B cell (primary cell): ENCODE measurements at places on chromosomes 6 and 20. TPM values are rescaled to one million over a fixed set of nuclear protein-coding genes. Genes with fewer than 3 reads are reported as not detected.

HFE gene
- total RNA-seq: 6.3 and 6.5 TPM in 2 replicates

CCN6 gene
- total RNA-seq: not detected in 2 replicates

RAD21L1 gene
- total RNA-seq: not detected in 2 replicates

HLA-G gene
- total RNA-seq: 6.4 and 8.8 TPM in 2 replicates

SH3BGRL2 gene
- not detected in 2 replicates for total RNA-seq

EYS gene
- total RNA-seq: not detected in 2 replicates

IPCEF1 gene
- total RNA-seq: 0.70 and 0.94 TPM in 2 replicates

DNA sequence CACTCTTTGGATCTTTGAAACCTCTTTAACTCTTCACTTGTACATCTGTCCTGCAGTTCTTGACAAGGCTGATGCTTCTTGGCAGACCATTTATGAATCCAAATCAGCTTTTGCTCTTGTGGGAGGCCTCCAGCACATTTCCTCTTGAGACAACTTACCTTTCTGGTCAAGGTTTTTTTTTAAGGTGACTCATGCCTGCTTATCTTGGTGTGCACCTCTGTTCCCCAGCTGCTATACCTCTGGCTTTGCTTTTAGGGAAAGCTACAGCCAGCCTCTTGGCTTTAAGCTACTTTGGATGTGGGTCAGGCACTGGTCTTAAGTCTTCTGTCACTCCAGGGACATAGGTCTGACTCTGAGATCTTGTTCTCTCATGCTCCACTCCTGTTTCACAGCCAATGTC, 106.5 kb downstream of the PHF3 start:
- H3K27ac ChIP-seq: no peak overlapping the region
- no peak overlapping the region for H3K4me3 ChIP-seq

DNA sequence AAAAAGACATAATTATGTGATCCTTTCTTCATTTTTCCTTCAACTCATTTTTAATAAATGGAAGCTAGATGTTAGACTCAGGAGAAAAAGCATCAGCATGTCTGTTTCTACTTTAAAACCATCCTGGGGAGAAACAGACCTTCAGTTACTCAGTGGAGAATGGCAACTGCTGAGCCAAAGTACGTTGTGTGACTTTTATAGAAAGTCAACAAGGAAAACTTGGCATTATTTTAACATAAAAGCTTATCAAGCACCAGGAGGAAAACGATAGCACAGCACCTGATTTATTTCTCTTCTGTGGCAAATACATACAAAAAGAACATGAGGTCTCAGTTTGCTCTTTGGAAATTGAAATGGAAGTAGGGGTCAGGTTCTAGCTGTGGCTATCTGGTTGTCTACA, 115.3 kb upstream of the RIPOR2 start:
- no peak for DNase-seq
- no peaks in the 10 kb centered on the region for H3K27me3 ChIP-seq
- peaks cover 77% of the 10 kb centered on the region for H3K4me1 ChIP-seq
- H3K27ac ChIP-seq: peak overlapping the region; percentile 34

- no peaks in the 10 kb centered on the region for H3K27me3 ChIP-seq
- H3K4me1 ChIP-seq: peaks cover 53% of the 10 kb centered on the region
These were observed 203.3 kb downstream of the BCAS1 start for GRCh38 chr20:53866794-53867740.

DNA sequence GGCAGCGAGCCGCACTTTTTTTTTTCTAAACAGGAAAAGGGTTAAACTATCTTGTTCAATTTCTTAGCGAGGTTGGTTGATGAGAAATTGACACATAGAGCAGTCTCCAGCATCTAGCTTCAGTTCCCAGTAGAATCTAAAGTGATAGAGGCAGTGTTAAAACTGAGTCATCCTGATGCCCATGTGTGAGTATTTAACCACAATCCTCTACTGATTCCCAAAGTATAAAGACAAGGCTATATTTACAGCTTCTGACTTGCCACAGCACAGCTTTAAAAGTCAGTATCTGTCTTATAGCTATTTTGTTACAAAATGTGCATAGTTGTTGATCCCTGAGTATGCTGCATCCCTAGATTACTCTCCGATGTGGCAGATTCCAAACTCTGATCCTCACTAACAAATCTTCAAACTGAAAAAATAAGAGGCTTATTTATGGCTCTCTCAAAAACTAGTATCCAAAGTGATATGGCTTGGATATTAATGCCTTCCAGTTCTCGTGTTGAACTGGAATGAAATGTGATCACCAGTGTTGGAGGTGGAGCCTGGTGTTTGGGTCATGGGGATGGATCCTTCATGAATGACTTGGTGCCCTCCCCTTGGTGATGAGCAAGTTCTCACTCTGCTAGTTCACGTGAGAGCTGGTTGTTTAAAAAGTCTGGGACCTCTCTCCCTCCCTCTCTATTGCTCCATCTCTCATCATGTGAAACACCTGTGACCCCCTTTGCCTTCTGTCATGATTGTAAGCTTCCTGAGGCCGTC, 13.1 kb upstream of the POPDC3 start:
- no peaks in the 10 kb centered on the region for H3K4me1 ChIP-seq
- H3K27ac ChIP-seq: no peak overlapping the region
- no peaks in the 10 kb centered on the region for H3K27me3 ChIP-seq
- no peak for DNase-seq
- H3K36me3 ChIP-seq: no peaks in the 10 kb centered on the region

GRCh38 chr6:74057326-74057725, 361.3 kb downstream of the CD109 start:
- H3K27me3 ChIP-seq: no peaks in the 10 kb centered on the region
- H3K36me3 ChIP-seq: no peaks in the 10 kb centered on the region
- no peak overlapping the region for H3K27ac ChIP-seq
- DNase-seq: no peak

GRCh38 chr6:30676660-30677285, 4.0 kb upstream of the DHX16 start:
- H3K4me3 ChIP-seq: no peak overlapping the region
- H3K27ac ChIP-seq: peak overlapping the region; percentile 38
- peaks cover 38% of the 10 kb centered on the region for H3K4me1 ChIP-seq
- DNase-seq: no peak
- peaks cover 4% of the 10 kb centered on the region for H3K36me3 ChIP-seq
- no peaks in the 10 kb centered on the region for H3K27me3 ChIP-seq

- H3K36me3 ChIP-seq: no peaks in the 10 kb centered on the region
- no peak overlapping the region for H3K27ac ChIP-seq
- no peak overlapping the region for H3K4me3 ChIP-seq
- no peak for DNase-seq
These were observed 71.3 kb upstream of the IYD start for GRCh38 chr6:150297327-150298029.

GRCh38 chr20:59378396-59378795, 78.0 kb downstream of the EDN3 start:
- H3K36me3 ChIP-seq: no peaks in the 10 kb centered on the region
- H3K27ac ChIP-seq: no peak overlapping the region
- H3K4me3 ChIP-seq: no peak overlapping the region
- no peak for DNase-seq

- H3K4me3 ChIP-seq: no peak overlapping the region
- no peaks in the 10 kb centered on the region for H3K27me3 ChIP-seq
- no peak for DNase-seq
These were observed 33.4 kb downstream of the LRRC1 start for GRCh38 chr6:53828215-53828614.

- no peaks in the 10 kb centered on the region for H3K4me1 ChIP-seq
- H3K27me3 ChIP-seq: no peaks in the 10 kb centered on the region
- no peaks in the 10 kb centered on the region for H3K36me3 ChIP-seq
- H3K4me3 ChIP-seq: no peak overlapping the region
These were observed 7.7 kb downstream of the HDDC2 start for GRCh38 chr6:125294036-125294435.

- no peak for DNase-seq
- no peaks in the 10 kb centered on the region for H3K4me1 ChIP-seq
- H3K27me3 ChIP-seq: no peaks in the 10 kb centered on the region
- no peak overlapping the region for H3K27ac ChIP-seq
These were observed 153.6 kb downstream of the MTHFD1L start for GRCh38 chr6:151018911-151019782.

- no peaks in the 10 kb centered on the region for H3K36me3 ChIP-seq
- no peak overlapping the region for H3K4me3 ChIP-seq
- no peaks in the 10 kb centered on the region for H3K4me1 ChIP-seq
- H3K27me3 ChIP-seq: no peaks in the 10 kb centered on the region
These were observed 478.2 kb upstream of the CITED2 start for GRCh38 chr6:139852488-139853140.

DNA sequence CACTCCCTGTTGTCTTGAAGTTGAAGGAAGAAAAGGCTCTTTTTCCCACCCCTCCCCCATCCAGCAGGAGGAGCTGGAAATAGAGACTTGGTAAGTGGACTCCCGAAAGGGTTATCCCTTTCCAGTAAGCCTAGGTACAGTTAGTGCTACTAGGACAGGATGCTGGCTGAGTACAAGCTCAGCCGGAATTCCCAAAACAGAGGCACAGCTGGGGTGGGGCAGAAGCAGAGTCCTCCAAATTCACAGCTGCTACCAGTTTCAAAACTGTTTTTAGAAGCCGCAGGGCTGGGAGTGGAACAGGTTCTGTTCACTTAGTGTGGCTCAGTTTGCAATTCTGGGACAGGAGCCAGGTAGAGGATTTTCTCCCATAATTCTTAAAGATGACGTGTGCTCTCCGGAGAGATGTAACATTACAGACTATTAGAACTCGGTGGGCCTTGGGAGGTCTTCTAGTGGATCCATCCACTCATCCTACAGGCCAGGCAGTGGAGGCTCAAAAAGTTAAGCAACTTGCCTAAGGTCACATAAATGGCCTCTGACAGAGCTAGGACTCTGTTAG, 19.0 kb upstream of the UTRN start:
- H3K27ac ChIP-seq: no peak overlapping the region
- peaks cover 17% of the 10 kb centered on the region for H3K4me1 ChIP-seq
- H3K27me3 ChIP-seq: no peaks in the 10 kb centered on the region
- DNase-seq: no peak

- no peaks in the 10 kb centered on the region for H3K36me3 ChIP-seq
- peaks cover 26% of the 10 kb centered on the region for H3K4me1 ChIP-seq
- DNase-seq: no peak
- no peak overlapping the region for H3K4me3 ChIP-seq
These were observed 49.7 kb upstream of the BTN3A2 start for GRCh38 chr6:26315274-26315673.

DNA sequence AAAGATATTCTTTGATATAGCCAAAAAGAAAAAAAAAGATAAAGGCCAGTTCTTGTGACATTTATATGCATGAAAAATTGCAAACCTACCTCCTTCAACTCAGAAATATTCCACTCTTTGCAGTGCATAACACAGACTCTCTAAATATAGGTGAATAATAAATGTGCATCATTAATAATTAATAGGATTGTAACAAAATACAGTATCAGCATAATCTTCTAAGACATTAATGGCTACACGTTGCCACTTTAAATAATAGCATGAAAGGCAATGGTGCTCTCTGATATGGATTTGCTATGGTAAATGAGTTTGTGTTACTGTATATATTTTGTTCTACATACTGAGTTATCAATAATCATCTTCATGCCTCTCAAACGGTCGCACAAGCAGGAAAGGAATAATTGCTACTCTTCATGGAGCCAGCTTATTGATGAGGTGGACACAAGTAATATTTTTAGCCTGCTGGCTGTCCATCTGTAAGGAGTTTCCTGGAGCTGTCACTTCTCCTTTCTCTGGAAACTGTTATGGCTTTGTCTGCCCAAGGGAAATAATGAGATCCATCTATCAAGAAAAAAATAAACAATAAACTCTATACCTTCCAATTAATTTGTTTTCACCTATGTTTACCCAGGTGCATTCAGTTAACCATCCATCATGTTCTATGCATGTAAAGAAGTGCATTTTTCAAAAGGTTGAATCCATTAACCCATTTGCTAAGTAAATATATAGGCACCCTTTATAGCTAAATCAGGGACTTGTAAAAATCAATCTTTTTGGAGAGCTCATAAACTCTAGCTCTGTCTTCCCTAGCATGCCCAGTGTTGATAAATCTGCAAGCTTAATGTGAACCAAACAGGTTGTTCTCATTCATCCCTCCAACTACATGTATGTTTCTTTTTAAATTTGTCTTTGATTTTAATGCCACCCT, 253.0 kb downstream of the NKAIN2 start:
- DNase-seq: no peak
- H3K27me3 ChIP-seq: no peaks in the 10 kb centered on the region
- H3K36me3 ChIP-seq: no peaks in the 10 kb centered on the region
- no peak overlapping the region for H3K4me3 ChIP-seq
- no peak overlapping the region for H3K27ac ChIP-seq

DNA sequence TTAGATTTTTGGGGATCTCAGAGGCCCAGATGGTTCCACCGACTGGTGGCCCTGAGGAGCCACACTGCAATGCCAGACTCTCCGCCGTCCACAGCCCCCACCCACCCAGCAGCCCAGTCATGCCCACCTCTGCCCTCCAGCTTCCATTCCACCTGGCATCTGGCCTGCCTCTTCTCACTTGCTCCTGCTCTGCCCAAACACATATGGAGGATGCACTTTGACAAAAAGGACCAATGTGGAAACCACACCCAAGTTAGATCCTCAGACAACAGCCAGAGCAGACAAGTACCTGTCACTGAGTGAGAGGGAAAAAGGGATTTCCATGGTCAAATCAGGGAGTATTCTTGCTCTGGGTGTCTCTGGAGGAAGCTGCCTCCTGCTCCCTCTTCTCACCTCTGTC, 120.6 kb upstream of the NXT1 start:
- H3K27ac ChIP-seq: no peak overlapping the region
- H3K27me3 ChIP-seq: no peaks in the 10 kb centered on the region
- no peak for DNase-seq
- no peaks in the 10 kb centered on the region for H3K4me1 ChIP-seq

GRCh38 chr6:127391094-127391953, 47.9 kb upstream of the ECHDC1 start:
- H3K4me3 ChIP-seq: no peak overlapping the region
- H3K36me3 ChIP-seq: no peaks in the 10 kb centered on the region
- no peak overlapping the region for H3K27ac ChIP-seq
- H3K27me3 ChIP-seq: no peaks in the 10 kb centered on the region

DNA sequence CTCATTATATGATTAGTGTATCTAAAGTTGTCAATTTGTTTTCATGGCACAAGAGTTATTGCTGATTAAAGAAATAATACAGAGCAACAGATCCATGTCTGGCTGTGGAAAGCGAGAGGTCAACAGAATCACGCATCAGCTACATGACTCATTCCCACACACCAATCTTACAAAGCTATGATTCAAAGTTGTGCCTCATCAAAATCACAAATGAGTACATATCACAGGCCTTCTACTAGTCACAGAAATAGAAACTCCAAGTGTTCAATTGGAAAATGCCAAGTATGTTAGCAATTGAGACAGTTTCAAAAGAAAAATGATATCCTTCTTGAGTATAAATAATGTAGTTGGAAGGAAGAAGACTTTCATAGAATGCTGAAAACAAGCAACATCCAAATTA, 57.8 kb upstream of the NKAIN2 start:
- H3K27ac ChIP-seq: no peak overlapping the region
- H3K4me3 ChIP-seq: no peak overlapping the region
- no peaks in the 10 kb centered on the region for H3K27me3 ChIP-seq
- no peak for DNase-seq
